ENCODE measurements at places on chromosomes 2 and 18.
A peak's percentile ranks its signal among the peaks of the same experiment; 100 is the strongest.

GRCh38 chr2:227903381-227903780 lies 31.9 kb downstream of the DAW1 start:
- DNase-seq: no peak

- no peak for DNase-seq
These were observed 45.2 kb upstream of the MYO1B start for GRCh38 chr2:191199929-191200512.

DNA sequence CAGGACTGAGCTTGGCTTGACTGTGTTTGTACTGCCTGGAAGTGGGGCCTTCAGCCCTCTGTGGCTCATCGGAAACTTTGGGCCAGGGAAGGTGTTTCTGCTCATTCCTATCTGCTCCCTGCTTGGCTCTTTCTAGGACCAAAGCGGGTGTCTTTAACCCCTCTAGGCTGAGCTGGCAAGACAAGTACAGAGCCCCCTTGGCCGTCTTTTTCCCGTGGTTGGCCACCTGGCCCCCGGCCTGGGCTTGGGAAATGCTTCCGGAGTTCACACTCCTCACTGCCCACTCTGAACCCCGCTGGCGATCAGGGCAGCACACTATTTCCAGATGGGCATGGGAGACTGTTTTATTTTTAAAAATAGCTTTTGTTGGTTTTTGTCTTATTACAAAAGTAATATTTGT lies 243.0 kb downstream of the DYSF start:
- DNase-seq: no peak

DNA sequence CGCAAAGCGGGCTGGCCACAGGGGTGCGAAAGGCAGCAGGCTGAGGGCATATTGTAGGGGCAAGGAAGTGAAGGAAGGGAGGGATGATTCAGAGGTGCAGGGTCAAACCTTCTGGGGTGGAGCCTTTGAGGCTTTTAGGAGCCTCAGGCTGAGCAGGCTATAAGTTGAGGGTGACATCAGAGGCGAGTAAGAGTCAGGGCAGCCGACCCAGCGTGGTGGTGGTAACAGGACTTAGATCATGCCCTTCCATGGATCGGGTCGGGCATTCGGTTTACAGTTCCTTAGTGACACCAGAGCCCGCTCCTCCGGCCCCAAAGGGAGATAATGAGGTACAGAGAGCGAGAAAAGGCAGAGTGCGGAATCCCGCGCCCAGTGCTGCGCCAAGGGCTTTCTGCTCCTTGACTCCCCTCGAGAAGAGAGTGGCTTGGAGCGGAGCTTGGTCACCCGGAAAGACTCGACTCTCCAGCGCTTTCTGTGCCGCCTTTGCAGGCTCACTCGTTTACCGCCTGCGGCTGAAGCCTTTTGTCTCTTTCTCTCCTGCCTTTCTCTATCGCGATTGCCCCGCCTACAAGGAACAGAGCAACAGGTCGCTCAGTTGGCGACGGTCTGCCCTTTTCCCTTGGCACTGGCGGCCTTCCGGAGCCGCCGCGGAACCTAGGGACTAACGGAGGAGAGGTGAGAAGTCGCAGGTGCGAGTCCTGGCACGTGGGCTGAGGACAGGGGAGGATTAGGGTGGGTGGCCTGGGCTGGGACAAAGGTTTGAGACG lies 720 bp downstream of the LBX2 start:
- no peak for DNase-seq

DNA sequence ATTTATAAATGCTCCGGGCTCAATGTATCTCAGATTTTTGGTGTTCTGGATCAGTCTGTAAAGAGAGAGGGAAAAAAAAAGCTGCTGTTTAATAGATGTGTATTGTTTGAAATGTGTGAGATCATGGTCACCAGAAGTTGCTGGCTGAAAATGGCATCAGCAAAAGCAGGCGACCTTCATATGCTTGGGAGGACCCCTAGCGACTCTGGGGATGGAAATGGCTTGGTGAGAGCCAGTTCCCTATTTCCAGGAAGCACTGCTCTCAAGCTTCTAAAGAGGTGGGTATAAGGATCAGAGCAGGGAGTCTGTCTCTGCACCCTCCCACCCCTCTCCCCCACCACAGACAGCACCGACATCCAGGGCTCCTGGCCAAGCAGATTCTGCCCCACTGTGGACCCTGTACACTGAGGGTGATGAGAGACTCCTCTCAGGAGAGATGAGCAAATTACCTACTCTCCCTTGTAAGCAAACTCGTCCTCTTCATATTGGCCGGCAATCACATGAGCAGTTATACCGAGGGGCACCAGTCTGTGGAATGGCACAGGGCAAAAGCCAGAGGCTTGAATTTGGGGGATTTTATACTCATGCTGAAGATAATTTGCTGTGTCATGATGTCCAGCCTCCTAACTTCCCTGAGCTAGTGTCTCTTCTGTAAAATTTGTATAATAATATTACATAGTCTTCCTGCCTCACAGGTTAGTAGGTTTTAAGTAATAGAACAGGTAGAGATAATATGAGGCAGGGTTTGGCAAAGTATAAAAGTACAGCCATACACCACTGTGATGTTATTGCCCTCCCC lies 29.6 kb downstream of the LHCGR start:
- DNase-seq: no peak

DNA sequence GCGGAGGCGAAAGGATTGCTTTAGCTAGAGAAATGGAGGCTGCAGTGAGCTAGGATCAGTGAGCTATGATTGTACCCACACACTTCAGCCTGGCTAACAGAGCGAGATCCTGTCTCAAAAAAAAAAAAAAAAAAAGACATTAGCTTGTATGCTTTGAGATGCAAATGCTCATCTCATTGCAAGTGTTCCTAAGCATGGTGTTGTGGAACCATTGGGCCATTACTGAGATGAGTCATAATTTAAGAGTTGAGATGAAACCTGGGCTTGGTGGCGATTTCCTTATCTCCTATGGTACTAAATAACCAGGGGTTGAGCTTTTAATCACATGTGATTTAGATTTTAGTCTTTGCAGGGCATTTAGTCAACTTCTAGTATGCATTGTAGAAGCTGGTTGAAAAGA lies 2.2 kb downstream of the PLEKHA3 start:
- no peak for DNase-seq

DNA sequence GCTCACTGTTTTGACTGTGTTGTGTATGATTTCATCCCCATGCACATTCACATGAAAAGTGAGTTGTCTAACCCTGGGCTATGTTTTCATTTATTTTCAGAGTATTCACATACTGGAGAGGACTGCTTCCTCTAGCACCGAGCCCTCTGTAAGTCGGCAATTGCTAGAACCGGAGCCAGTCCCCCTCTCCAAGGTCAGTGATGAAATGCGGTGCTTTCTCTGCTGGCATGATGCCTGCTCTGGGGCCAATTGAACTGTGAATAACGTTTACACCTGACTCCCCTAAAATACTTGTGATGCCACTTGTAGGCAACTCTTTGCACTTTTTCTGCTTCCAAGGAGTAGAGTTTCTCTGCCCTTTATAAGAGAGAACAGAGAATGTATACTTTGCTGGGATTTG lies 126.9 kb downstream of the PRKRA start:
- DNase-seq: no peak

DNA sequence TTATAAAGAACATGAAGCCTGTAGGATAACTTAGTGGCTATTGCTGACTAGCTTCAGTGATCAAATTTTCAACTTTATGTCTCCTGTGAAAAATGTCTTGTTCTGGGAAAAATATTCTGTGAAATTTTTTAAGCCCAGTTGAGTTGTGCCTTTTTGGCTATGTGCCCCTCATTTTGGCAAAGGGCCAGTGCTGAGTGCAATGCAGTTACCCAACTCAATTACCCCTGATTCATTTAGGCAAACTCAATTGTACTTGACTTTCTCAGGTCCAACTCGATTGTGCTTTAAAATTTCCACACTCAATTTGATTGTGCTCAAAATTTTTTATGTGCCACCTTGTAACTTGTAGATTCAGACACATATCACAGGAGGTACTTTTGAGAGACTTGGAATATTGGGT lies 548.8 kb upstream of the NRP2 start:
- DNase-seq: no peak

GRCh38 chr2:161028581-161028980 lies 131.6 kb upstream of the TANK start:
- no peak for DNase-seq

- DNase-seq: no peak
These were observed 2.9 kb upstream of the CLEC4F start for GRCh38 chr2:70823249-70823648.

DNA sequence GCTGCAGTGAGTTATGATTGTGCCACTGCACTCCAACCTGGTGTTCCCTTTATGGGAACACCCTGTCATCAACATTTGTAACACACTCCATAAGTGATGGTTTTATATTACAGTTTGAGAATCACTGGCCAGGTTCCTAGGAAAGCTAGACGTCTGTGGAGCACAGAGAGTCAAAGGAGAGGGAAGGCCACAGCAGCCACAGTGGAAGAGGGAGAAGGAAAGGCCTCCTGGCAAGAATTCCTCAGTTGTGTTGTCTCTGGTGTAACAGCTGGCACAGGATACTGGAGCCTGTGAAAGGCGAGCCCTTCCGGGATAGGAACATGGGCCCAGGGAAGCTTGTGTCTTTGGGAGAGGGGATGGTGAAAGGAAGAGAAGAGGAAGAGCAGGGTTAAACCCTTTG lies 360.5 kb upstream of the PIK3C3 start:
- DNase-seq: no peak

GRCh38 chr2:153388246-153388645 lies 90.3 kb downstream of the RPRM start:
- DNase-seq: no peak

DNA sequence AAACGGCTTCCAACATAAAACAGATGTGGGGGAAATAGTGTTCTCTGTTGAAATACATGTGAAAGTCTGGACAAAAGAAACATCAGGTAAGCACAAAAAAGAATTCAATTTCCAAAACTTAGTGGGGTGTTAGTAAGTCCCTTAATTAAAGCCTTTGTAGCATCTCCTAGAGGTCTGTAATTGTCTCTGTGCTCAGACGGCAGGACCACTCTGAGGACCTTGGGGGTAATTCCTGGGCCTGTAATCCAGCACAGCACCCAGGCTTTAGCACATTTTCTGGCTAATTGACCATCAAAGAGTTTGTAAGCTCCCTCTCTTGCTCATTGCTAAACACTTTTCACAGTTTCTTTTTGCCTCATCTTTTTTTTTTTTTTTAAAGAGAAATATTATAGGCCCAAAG lies 80.3 kb downstream of the FARSB start:
- no peak for DNase-seq

DNA sequence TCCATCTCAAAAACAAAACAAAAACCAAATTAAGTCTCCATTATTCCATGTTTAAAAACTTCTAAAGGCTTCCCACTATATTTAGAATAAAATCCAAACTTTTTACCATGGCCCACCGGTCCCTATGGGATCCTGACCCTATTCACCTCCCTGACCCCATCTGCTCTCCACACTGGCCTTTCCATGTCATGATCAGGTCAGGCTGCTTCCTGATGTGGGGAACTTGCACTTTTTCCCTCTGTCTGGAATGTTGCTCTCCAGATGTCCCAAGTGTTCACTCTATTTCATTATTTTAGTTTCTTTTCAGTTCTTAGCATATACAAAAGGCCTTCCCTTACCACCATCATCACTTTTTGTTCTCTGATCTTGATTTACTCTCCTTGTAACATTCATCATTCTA lies 7.5 kb upstream of the MTA3 start:
- no peak for DNase-seq

DNA sequence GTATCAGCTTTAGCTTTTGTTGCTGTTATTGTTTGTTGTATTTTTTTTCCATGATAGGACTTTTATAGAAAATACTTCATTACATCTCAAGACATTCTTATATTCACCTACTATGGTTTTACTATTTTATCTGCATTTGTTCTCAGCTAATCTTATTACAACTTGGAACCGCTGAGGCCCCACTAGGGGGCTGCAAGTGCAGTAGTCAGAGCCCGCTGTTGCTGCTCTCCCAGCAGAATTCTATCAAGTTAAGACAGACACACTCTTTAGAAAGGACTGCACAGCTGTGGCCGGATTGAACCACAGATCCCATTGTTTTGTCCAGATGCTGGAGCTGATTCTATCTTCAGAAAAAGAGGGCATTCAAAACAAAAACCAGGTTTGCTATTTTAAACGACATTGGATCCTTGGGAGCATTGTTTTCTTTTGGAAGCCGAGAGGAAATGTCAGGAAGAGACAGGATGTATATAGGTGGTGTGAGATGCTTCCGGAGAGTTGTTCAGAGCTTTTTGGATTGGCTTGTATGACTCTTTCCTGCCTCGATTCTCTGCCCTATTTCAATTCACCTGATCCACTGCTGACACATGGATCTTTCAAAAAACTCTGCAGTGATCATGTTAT lies 105.7 kb upstream of the GAREM1 start:
- DNase-seq: peak; percentile 78

- no peak for DNase-seq
These were observed 48.9 kb upstream of the SH3RF3 start for GRCh38 chr2:109080109-109080508.

GRCh38 chr2:10792001-10792634 lies 20.5 kb downstream of the PDIA6 start:
- no peak for DNase-seq

- DNase-seq: peak; percentile 45
These were observed 224.5 kb downstream of the SLC4A3 start for GRCh38 chr2:219851801-219852481.

GRCh38 chr2:64288321-64289193 lies 144.3 kb upstream of the PELI1 start:
- no peak for DNase-seq

DNA sequence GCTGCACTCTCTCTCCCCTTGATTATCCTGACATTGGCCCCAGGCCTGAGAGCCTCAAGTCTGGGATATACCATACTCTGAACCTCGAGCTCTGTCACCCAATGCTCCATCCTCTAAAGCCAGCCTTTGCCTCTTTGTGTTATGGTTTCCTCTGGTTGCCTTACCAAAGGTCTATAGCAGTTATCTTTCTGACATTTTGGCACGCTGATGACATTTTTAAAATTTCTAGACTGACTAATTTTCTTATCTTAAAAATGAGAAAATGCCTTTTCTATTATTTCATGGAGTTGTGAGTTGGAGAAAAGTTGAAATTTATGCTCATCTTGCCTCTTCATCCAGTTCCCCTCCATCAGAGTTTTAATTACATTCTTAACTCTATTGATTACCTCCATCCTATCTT lies 62.7 kb downstream of the PKP4 start:
- no peak for DNase-seq

GRCh38 chr2:132419941-132420340 lies 3.3 kb downstream of the GPR39 start:
- no peak for DNase-seq

DNA sequence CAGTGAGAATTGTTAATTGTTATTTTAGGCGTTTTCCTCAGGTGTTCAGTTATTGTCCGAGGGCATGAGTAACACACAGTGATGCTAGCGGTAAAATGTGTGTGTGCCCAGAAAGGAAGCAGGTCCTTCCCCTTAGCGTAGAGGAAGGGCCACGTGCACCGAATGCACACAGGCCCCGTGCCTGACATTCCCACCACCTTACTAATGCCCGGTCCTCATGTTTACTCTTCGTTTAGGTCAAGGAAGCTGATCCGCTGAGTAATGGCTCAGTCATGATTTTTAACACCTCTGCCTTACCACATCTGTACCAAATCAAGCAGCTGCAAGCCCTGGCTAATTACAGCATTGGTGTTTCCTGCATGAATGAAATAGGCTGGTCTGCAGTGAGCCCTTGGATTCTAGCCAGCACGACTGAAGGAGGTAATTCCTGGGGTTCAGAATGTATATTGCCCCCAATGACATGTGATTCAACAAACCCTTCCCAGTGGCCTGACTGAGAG lies 76.7 kb downstream of the MERTK start:
- DNase-seq: no peak

Measured in HEK293T (cell line).